ENCODE measurements at places on chromosomes 12 and 14.

DNA sequence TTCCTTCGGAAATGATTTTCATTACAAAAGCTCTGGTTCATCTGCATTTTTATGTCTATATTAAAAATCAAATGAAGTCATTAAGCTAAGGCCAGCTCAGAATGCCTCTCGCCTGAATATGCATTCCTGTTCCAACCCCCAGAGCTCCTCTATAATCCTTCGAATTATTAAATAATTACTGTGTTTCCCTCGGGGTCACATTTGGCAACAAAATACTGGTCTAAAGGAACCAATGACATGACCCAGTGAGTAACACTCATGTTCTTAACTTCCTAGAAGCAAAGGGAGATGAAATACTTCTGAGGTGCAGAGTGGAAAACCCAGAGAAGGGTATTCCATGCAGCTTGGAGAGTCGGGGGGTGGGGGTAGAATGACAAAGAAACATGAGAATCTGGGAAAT, 68.3 kb downstream of the FOXN3 start:
- DNase-seq = no peak

DNA sequence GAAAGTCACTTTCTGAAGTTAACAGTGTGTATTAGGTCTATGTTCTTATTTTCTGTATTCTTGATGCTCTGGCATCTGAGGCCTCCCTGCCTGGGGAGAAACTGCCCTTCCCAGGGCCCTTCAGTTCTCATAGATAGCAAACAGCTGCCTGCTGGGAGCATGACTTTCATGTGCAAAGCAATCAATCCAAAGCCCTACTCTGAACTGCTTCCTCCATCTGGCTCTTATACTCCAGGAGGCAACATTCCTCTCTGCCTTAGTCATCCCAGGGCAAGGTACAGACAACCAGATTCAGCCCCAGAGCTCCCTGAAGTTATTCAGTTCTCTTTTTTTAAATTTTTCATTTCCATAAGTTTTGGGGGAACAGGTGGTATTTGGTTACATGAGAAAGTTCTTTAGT, 41.7 kb upstream of the RIN3 start:
- no peak for DNase-seq

DNA sequence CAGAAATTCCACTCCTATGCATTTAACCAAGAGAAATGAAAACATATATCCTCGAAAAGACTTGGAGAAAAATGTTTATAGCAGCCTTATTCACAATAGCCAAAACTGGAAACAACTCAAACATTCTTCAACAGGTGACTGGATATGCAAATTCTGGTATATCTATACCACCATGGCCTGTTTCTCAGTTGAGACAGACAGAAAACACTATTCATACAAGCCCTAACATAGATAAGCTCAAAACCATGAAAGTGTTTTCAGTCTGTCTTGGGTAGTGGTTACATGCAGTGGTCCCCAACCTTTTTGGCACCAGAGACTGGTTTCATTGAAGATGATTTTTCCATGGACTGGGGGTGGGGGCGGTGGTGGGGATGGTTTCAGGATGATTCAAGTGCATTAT, 83.8 kb downstream of the SRGAP1 start:
- no peak for DNase-seq

DNA sequence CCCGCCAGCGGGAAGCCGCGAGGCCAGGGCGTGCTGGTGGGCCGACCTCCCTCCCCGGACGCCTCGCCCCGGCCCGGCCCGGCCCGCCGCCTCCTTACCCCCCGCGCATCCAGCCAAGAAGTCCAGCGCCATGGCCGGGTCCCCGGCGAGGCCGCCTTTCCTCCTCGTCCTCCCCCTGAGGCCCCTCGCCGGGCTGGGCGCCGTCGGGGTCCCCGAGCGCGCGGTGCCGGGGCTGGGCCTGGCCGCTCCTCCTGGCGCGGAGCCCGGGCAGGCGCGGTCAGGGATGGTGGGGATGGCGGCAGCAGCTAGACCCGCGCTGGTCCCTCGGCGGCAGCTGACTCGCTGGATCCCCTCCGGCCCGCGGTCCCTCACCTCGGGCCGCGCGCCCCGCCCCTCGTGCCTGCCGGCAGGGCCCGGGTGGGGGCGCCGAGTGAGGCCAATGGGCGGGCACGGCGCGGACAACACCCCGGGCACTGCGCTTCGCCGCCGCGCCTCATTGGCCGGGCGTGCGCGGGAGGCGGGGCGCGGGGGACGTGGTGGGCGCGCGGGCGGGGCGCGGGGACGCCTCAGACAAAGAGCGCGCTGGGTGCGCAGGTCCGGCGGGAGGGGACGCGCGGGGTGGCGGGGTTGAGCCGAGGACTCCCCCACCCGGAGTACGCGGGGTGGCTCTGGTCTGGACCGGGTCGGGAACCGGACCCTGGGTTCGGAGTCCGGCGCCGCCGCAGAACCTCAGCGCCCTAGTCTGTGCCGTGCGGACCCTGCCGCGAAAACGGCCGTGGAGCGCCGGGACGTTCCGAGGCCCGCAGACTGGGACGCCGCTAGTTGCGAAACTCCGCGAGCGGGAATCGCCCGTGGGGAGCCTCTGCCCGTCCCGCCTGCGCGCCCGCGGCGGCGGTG, at the start of gene SLC25A29:
SLC25A29 (minus strand) TSS at position 344 of the 897 bp plus-strand sequence; CDS start at position 132, 212 bp downstream.
- peak; percentile 62 for DNase-seq

- DNase-seq = peak; percentile 14
These were observed at the start of gene PGF for GRCh38 chr14:74955229-74956026. Gene PGF (minus strand): TSS chr14:74955597. CDS start chr14:74955242, 355 bp downstream.

- no peak for DNase-seq
These were observed 390 bp downstream of the JKAMP start for GRCh38 chr14:59484639-59485175.

- no peak for DNase-seq
These were observed 201.8 kb downstream of the ESR2 start for GRCh38 chr14:64092338-64092737.

DNA sequence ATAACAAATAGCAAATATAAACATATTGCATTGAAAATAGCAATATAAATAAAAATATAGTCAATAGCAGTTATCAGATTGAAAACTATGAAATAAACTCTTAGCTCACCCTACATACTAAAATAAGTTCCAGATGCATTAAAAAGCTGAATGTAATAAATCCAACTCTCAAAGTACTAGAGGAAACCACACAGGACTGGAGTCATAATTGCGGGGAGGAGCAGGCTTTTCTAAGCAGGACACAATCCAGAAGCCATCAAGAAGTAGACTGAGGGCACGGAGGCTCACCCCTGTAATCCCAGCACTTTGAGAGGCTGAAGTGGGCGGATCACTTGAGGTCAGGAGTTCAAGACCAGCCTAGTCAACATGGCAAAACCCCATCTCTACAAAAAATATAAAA, 22.2 kb downstream of the GSC start:
- DNase-seq = no peak

DNA sequence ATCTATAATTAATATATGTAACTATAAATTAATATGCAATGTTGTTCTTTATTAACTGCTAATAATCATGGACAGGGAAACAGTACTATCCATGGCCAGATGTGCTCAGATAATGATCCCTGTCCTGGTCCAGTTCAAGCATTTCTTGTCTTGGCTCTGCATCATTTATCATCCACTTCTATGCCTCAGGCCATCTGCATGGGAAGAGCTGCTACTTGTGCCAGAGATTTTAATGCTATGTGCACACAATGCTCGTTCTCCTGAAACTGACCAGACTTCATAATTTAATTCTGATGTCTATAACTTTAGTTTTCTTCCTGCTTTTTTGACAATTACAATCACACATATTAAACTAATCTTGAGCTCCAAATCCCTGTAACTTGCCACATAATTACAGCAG, 11.2 kb upstream of the TMX1 start:
- no peak for DNase-seq

DNA sequence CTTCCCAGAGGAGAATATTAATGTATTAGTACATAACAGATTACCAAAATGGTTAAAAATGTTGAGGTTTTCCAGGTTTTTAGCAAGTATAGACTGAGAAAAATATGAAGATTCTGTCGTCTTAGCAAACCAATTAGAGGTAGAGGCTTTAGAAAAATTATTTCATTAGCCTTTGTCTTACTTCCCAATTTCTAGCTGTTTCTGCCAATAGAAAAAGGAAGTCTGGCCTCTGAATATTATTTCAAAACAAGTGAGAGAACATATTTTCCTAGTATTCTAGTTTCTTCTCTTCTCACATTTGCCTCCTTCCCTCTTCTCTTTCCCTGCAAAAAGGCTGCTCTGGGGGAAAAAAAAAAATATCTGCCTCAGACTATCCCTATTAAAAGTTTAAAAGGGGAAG, 16.4 kb downstream of the IPO8 start:
- DNase-seq = no peak

DNA sequence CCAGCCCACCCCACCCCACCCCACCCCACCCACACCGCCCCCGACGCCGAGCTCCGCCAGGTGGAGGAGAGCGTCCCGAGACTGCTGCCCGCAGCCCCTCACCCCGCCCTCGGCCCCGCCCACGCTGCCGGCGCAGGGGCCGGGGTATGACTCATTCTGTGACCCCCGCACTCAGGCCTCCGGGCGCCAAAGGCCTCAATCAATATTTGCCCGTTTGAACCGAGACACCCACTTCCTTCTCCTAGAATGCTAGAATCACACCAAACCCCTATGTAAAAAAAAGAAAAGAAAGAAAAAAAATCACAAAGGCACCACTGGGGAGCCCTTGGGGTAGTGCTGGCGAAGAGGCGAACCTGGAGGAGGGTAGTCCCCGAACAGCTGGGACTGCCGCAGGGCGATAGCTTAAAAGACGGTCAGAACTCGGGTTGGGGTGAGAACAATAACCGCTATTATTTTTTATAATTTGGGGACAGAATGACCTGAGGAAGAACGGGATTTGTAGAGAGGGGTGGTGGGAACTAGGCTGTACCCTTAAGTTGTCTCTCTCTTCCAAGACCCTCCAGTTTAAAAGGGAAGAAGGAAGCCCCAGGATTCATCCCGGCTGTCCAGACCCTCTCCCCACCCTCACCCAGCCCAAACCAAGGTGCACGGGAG, 894 bp downstream of the KRT8 start:
- peak; percentile 39 for DNase-seq

- no peak for DNase-seq
These were observed at the start of gene RASSF9 for GRCh38 chr12:85836197-85837090. Gene RASSF9 (minus strand): TSS chr12:85836409. CDS start chr12:85836201, 208 bp downstream.

DNA sequence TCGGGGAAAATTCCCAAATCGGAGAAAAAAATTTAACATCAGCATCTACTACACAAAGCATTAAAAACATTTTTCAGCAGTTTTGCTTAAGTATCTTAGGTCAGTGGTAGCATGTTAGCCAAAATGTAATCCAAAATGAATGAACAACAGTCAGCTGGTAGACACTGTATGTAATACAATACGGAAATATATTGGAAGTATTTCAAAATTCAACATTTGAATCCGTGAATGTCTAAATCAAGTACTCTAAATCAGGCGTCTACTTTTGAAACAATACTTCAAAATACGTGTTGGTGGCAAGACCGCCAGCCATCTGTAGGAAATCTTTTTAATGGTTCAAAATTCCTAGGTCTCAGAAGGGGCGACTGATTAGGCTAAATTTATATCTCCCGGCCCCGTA, 1.1 kb downstream of the SCAF11 start:
- DNase-seq = no peak

DNA sequence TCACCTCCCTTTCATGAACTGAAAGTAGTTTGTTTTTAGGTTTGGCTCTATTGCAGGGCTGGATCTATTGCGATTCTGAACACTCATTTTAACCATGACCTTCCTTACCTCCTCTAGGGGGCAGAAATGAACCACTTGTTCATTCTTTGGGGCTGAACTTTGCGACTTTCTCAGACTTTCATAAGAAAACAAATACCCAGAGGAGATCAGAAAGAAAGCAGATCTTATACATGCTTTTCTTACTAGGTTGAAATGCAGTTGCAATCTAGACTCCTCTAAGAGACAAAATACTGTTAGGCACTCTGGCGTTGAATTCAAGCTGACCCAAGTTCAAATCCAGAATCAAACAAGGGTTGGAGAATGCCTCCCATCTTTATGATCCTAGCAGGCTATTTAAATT, 32.6 kb upstream of the PLEKHG3 start:
- DNase-seq = peak; percentile 57

GRCh38 chr12:12439636-12440035, 82.8 kb downstream of the BORCS5 start:
- peak; percentile 95 for DNase-seq

- DNase-seq = no peak
These were observed 171.8 kb downstream of the BTG1 start for GRCh38 chr12:91973813-91974212.

GRCh38 chr14:90658541-90658967, 157.7 kb downstream of the TTC7B start:
- peak; percentile 39 for DNase-seq

- DNase-seq = no peak
These were observed 335.2 kb downstream of the CEP128 start for GRCh38 chr14:80606347-80606772.

DNA sequence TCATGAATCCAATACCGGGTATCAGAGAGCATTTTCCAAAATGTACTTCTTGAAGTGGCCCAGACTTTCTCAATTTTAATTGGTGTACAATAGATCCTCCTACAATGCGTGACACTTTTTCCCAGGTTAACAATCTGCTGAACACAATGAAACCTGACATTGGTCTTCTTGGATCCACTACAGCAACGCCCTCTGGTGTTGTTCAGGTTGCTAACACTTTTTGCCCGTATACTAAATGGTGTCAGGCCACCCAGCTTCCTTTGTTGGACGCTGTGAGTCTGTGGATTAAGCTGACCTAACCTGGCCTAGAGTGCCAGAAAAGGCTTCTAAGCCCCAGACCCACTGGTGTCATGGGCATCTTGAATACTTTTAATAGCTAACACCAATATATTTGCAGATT, 89.2 kb downstream of the KCNK10 start:
- peak; percentile 20 for DNase-seq

GRCh38 chr12:2057795-2058408, 5.1 kb downstream of the CACNA1C start:
- no peak for DNase-seq

GRCh38 chr12:111467857-111468241, 62.1 kb downstream of the SH2B3 start:
- DNase-seq = no peak

GRCh38 chr12:31928246-31929026, 30.8 kb upstream of the RESF1 start:
- DNase-seq = peak; percentile 63

DNA sequence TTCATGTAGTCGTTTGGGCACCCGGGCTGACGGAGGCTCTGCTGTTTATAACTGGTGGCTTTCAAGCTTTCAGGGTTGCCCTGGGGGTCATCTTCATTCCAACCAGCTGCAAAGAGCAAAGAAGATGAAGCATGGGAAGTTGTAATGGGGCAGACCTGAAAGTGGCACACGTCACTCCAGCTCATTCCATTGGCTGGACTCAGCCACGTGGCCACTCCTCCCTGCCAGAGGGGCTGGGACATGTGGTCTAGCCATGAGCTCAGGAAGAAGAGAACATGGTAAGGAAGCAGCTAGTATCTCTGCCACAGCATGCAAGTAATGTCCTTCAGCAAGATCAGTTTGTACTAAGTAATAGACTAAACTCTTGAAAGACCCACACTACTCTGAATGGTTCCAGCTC, 51.7 kb upstream of the FERMT2 start:
- DNase-seq = no peak

Measured in activated CD4-positive, alpha-beta T cell treated with anti-CD3 and anti-CD28 coated beads, Interleukin-2, amount 50 U/mL, for 16 hours (primary cell).